ENCODE measurements at places on chromosomes 5 and 9. TPM values are rescaled to one million over a fixed set of nuclear protein-coding genes. Genes with fewer than 3 reads are reported as not detected.

Gene STPG3
- not detected for total RNA-seq

Gene ALDH1A1
- 936 TPM for total RNA-seq

Gene HTR4
- total RNA-seq, result not detected

Gene SLC6A19
- total RNA-seq, result not detected

Gene PMPCA
- total RNA-seq, result 43.5 TPM

Gene TAF11L5
- not detected for total RNA-seq

Gene AIF1L
- total RNA-seq, result 17.7 TPM

Gene FAT2
- total RNA-seq, result 0.84 TPM

Gene FGF1
- not detected for total RNA-seq

Gene SLC34A3
- total RNA-seq, result not detected

Gene HABP4
- 32.8 TPM for total RNA-seq

Gene VCAN
- 132 TPM for total RNA-seq

Gene DNAJC21
- 17.5 TPM for total RNA-seq

Gene RNF180
- total RNA-seq, result not detected

Gene HAVCR2
- not detected for total RNA-seq

Gene PCDHB13
- 0.93 TPM for total RNA-seq

Gene TUT7
- total RNA-seq, result 3.4 TPM

Gene DND1
- not detected for total RNA-seq

Gene IER5L
- total RNA-seq, result 73.3 TPM

Gene TXNDC8
- total RNA-seq, result not detected

Gene FOXI1
- not detected for total RNA-seq

Gene BAAT
- not detected for total RNA-seq

Gene MARCOL
- total RNA-seq, result not detected

Gene ISL1
- total RNA-seq, result 1.6 TPM

Gene SLC28A3
- not detected for total RNA-seq

Gene SEC24A
- total RNA-seq, result 9.1 TPM

Gene SNX24
- total RNA-seq, result 25.9 TPM

Gene ZNF474
- total RNA-seq, result 4.9 TPM

Gene NUTM2F
- not detected for total RNA-seq

Gene OR1K1
- total RNA-seq, result not detected

All from Caki2 (cell line).